ENCODE measurements at places on chromosomes 1 and 21.

DNA sequence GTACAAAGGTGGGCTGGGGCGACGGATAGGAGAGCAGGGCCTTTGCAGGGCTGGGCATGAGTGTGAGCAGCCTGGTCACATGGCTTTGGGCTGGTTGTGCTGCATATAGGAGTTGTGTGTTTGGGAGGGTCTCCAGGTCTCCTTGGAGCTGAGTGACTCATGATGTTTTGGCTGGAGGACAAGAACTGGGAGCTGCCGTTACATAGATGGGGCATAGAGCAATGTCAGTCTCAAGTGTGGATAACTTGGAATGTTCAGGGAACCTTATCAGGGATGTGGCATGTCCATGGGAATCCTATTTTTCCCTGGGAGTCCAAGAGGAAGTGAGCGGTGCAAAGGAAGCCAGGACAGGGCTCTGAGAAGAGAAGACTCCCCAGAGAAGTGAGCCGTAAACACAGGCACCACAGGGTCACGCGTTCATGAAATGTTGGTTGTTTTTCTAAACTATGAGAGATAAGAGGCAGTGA, 136.4 kb upstream of the KCNE2 start:
- no peak for DNase-seq

GRCh38 chr1:65630855-65631254, 161.8 kb upstream of the PDE4B start:
- DNase-seq = no peak

DNA sequence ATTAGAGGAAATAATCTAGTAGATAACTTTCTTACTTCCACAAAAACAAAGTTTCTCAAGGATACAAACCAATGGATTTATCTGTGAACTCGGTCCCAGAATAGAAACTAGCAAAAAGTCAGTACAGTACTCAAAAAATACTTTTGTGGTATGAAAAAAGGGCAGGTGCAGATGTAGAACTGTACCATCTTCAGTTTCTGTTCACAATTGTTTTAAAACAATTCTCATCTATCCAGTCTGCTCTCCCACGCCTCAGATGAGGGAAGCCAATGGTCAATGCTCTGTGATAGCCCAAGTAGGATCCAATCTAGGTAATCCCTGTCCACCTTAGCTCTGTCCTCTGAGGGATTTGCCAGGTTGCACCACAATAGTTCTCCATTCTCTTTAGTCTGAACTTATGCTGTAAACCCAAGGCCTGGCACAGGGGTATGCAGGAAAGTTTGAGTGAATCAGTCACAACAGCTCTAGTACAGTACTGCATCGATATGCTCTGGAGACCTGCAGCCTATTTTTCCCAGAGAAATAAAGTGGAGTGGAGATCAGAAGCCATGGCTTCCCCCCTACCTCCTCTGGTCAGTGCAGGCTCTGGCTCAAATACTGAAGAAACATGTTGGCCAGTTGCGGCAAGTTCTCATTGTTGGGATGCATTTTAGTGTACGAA, 1.4 kb downstream of the KTI12 start:
- peak; percentile 27 for DNase-seq

DNA sequence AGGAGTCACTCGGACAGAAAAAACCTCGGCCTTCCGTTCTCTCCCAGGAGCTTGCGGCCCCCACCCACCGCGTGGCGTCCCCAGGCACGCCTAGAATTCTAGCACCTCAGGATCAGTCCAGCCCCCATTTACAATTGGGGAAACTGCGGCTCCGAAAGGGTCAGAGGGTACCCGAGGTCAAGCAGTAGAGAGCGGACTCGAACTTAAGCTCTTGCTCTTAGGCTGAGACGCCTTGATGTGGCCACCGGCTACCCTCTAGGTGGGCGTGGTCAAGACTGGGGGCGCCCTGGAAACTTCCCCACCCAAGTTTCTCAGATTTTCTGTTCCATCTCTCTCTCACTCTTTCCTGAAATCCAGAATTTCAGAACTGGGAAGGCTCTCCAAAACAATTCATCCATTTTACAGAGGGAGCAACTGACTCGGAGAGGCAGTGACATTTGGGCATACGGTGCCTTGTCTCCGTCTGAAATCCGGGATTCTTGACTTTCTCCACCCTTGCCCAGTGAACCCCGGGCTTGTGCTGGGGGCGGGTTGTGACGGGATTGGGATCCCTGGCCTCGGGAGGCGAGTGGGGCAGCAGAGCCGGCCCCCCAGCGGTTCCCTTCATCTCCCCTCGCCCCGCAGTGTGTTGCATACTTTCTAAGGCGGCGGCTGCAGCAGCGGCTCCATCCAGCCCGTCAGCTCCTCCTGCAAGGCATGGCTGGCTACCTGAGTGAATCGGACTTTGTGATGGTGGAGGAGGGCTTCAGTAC, 777 bp downstream of the AZIN2 start:
- no peak for DNase-seq

GRCh38 chr1:6753320-6754140, 31.7 kb upstream of the CAMTA1 start:
- DNase-seq = no peak

GRCh38 chr21:45513003-45513717, 29.1 kb downstream of the SLC19A1 start:
- DNase-seq = no peak

DNA sequence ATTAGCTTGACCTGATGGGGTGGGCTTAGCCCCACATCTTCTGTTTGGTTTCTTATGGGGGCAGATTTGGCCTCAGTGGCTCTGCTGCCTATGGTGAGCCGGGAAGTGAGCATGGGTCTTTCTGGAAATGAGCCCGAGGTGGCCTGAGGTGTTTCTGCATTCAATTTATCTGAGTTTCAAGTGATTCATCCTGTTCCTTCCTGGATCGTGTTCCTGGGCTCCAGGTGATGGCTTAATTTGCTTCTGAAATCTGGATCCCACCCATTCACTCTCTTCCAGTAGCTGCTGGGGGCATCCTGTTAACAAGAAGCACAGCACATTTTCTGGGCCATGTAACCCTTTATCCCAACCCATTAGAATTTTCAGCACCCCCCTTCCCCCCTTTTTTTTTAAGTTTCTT, 324.6 kb downstream of the CAMTA1 start:
- no peak for DNase-seq

GRCh38 chr1:12359359-12360133, 129.7 kb downstream of the VPS13D start:
- no peak for DNase-seq

GRCh38 chr1:228275179-228275429, 67.3 kb downstream of the OBSCN start:
- DNase-seq = no peak

DNA sequence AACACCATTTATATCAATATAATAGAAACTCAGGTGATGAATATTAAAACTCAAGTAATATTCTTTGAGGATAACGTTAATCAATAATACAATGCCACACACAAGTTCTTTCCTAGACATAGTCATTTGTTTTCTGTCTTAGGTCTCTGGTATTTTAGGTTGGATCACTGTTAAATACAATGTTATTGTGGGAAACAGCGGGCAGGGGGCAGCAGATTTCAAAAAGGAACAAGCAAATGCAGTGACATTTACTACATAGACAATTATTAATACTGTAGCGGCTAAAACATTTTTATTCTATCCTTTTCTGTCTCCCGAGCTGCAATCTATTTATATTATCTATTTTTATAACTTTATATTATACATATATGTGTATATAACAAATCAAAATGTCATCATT, 186.4 kb upstream of the ZNHIT6 start:
- DNase-seq = peak; percentile 8

- no peak for DNase-seq
Observed at GRCh38 chr1:208851366-208851765, 607.2 kb upstream of the PLXNA2 start.

DNA sequence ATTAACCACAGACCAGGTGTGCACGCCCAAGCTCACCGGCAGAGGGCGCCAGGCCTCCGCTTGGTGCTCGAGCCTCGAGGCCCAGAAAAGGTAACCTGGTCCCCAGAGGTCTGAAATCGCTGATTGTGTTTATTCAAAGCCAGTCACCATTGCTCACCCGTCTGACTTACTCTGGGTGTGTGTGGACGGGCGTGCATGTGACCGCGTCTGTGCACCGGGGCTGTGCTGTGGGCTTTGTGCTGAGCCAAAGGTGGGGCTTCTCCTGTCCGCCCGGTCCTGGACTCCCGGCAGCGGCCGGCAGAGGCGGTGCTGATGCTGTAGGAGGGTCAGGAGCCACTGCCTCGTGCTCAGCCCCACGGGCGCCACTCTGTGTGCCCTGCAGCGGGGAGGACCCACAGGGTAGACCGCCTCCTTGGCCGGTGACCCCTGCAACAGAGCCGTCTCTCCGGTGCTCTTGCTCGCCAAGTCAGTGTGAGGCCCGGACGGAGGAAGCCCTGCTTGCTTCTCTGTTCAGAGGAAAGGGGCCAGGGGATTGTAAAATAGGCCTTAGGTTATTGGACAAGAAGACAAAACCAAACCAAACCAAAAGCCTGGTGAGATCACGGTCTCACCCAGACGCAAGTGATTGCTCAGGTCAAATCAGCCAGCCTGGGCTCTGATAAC, 32.0 kb upstream of the BTG2 start:
- DNase-seq = peak; percentile 80

- no peak for DNase-seq
Observed at GRCh38 chr1:154574716-154575115, 7.1 kb downstream of the CHRNB2 start.

All from kidney glomerular epithelial cell (primary cell).